Stimulated activated CD8-positive, alpha-beta memory T cell treated with anti-CD3 and anti-CD28 coated beads, Interleukin-15, amount 100 ng/mL, for 4 hours (primary cell): ENCODE measurements at places on chromosomes 6 and 20.

- DNase-seq = no peak
These were observed 26.1 kb downstream of the SPATA2 start for GRCh38 chr20:49889001-49889934.

GRCh38 chr20:24746351-24746685, 202.8 kb upstream of the CST7 start:
- no peak for DNase-seq

DNA sequence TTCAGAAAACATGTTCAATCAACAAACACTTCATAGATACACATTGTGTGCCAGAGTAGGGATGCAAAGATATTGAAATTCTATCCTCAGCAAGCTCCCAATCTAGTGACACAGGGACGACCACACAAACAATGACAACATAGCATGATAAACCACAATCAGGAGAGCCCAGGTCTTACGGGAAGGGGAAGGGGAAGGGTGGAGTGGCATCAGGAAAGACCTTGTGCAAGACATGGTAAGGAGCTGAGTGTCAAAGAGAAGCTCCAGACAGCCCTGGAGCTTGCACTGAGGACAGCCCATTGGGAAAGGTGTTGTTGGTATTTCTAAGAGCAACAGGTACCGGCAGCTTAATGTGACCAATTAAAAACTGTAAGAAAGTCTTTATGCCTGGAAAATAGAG, 103.6 kb downstream of the PDE7B start:
- DNase-seq = no peak

DNA sequence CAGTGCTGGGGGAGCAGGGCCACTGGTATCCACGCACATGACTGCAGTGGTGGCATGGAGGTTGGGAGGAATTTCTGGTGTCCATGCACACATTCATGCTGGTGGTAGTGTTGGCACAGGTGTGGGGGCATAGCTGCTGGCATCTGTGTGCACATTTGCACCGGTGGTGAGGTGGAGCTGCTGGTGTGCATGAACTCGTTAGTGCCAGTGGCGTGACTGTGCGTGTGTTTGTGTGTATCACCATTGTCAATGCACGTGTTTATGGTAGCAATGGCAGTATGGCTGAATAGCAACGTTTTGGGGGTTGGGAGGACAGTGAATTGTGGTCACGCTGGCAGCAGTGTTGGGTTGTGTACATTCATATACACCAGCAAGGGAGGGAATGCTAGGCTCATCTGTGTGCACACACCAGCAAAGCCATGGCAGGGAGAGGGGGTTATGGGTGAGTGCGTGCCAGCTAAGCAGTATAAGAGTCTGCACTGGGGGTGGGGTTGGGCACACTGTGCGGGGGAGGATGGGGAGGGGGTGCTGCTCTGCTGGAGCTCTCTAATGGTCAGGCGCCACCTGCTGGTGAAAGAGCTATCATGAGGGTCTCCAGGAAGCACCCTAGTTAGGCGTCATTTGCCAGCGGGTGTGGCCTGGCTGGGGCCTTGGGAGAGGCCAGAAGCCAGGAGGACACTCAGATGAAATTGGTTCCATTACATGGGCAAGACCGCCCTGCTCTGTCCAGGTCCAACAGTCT, 626.1 kb upstream of the ID4 start:
- no peak for DNase-seq

DNA sequence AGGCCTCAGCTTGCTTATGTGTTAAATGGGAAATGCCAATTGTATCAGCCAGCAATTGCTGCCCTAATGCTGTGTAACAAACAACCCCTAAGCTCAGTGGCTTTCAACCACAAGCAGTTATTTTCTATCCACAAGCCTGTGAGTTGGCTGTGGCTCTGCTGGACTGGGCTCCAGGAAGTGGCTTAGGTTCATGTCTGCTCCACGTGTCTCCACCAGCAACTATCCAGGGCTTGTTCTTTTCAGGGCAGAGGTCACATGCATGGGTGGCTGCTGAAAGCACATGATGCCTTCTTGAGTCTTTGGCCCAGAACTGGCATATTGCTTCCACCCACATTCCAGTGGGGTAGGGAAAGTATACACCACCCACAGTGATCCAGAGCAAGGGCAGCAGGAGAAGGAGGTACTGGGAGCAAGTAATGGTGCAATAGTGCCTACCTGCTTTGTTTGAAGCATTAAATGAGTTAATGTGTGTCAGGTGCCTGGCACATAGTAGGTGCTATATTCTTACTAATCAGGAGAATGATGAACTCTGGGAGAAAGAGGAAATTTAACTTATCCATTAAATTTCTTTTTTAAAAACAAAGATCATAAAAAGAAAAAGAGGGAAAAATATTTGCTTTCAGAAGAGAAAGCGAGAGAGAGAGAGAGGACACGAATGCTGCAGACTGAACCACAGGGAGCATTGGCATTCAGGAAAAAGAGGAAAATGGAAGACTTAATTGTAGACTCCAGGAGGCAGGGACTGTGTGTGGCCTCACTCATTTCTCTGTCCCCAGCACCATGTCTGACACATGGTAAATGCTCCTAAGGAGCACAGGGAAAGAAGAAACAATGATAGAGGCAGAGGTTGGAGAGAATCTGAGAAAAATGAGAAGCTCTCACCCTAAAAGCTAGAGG, 25.2 kb upstream of the RNF24 start:
- DNase-seq = no peak

DNA sequence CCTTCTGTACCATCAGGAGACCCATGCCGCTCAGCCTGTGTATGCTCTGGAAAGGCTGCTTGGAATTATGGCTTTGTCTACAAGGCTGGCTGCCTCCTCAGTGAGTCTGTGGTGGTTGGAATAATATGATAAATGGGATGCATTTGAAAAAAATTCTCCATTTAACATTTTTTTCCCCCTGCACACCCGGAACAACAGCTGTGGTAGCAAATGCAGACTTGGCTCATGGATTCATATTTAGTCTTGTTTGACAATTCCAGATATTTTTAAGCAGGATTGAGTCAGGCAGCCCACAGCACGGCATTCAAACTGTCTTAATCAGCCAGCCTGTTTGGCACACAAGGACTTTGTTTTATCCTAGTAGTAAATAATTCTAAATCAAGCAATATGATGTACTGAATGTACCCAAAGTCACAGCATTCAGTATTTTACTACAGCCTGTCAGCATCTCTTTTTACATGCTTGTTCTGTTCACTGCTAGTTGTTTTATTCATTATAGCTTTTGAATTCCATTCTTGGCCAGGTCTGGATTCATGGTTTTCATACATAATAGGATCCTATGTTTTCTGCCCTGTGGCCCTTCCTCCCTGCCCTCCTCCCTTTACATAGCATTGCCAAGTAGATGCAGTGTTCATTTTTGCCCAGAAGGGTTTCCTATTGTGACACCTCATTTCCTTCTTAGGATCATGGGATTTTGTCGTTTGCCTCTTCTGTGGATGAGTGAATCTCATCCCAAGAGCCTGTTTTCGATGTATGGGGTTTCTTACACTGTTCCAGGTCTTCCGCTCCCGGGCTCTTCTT, 68.1 kb downstream of the LRRC1 start:
- no peak for DNase-seq

DNA sequence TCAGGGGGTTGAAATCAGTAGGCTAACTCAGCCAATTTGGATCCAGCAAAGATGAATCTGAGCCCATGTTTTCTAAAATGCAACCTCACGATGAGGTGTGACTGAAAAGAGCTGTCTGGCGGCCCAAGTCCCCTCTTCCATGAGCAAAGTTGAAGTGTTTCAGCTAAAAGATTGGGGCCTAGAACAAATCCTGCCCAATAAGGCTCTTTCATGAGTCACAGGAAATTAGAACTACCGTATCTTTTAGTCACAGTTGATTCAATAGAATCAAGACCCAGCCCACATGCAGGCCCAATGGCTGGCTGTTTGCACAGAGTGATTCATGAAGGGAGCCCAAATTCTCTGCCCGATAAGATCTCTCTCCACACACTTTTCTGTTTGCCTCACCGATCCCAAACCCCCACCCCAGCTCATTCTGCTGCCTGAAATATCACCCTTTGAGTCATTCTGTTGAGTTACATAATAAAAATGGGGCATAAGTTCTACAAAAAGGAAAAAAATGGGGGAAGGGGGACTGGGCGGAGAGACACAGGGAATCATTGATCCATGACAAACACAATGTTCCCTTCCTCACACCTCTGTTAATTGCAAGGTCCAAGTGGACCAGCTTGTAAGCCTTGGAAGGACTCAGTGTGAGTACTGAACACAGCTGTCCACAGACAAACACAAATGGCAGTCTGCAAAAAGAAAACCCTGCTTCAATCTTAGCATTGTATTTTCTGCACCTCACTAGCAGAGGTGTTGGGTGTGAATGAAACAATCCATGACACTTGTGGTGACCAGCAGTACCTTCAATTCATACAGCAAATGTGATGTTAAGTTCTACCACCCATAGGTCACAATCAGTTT, 13.8 kb downstream of the FOXQ1 start:
- no peak for DNase-seq

GRCh38 chr6:33017694-33018353, 8.4 kb upstream of the HLA-DOA start:
- no peak for DNase-seq

DNA sequence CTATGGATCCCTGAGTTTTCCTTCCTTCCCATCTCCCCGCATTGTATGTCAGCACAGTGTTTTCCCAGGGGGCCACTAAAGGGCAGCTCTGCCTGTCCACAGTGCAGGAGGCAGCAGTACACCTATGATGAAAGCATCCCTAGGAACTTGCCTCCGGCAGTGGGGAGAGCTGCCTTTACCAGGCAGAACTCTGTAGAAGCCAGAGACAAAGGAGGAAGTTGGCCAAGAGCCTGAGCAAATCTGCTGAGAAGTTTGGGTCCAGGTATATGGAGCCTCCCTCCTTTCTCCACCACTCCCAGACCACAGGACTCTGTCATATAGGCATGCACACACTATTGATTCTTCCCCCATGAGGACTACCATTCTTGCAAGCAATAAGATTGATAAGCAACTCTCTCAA, 282.7 kb downstream of the TBC1D7 start:
- DNase-seq = no peak

GRCh38 chr6:465531-466348, 74.2 kb downstream of the IRF4 start:
- DNase-seq = no peak

- DNase-seq = no peak
These were observed 231.9 kb downstream of the PKHD1 start for GRCh38 chr6:51855310-51856082.

DNA sequence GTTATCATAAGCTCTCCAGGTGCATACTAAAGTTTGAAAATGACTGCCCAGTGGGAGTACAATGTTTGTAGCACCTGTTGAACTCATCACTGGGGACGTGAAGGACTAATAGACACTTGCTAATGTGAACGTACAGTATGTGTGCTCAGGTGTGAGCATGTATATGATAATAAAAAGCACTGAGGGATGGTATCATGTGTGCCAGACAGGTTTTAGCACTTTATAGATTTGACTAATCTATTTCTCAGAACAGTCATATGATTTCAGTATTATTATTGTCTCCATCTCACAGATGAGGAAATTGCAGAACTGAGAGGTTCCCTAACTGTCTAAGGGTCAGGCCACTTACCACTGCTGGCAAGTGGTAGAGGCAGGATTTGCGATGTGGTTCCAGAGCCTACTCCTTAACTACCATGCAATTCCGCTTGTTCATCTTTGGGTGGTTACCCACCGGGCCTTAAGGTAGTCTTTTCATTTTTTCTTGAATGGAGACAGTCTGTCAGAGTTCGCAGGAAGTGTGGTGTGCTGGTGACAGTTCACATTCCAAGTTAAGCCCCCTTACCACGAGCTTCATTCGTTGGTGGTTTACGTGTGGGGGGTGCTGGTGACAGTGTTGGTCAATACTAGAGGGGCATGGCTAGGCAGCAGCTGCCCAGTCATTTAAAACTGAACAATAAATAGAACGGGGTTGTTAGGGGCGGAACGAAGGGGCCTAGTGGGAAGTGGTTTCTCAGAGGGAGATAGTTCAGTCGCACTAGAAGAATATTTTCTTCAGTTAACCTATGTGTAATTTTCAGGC, 46.8 kb downstream of the RREB1 start:
- no peak for DNase-seq

GRCh38 chr20:64077876-64078551, 1.3 kb downstream of the RGS19 start:
- DNase-seq = no peak

GRCh38 chr6:3006476-3006875, 6.8 kb downstream of the NQO2 start:
- DNase-seq = no peak

DNA sequence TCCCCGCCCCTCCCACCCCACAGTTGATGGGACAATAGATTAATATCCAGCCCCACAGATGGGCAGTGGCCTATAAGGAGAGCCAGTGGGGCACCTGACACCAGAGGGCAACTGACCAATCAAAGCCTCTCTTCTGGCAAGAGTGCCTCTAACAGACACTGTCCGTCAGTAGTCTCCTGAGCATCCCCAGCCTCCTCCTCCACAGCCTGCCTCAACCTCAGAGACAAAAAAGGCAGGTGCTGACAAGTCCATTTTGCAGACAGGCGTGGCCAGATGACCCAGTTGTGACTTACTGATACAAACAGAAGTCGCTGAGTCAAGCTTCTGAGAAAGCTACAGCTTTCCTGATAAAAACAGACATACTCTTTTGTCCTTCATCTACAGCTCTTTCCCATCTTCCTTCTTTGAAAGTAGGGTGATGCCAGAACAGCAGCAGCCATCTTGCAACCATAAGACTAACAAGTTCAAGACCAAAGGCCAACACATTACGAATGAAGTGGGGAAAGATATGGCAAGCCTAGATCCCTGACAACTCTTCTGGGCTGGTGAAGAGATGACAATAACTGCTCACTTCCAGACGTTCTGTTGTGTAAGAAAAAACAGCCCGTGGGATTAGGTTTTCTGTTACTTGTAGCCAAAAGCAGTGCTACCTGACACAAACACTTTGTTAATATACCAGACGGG, 12.3 kb downstream of the PPIL1 start:
- DNase-seq = no peak

DNA sequence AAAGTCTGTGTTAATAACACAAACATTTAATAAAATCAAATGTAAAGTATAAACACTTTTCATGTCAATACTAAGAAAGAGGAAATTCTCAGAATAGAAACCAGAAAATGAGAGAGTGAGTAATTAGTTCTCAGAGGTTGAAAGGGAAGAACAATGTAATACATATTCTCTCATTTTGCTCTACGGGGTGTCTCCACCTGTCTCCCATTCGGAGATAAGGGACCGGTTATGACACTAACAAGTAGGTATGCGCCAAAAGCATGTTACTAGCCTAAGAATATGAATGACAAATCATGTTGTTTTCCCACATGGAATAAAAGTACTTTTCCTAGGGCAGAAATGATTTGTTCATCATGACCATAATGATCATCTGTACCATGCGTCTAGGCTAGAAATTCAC, 35.6 kb upstream of the PRELID3B start:
- DNase-seq = no peak

DNA sequence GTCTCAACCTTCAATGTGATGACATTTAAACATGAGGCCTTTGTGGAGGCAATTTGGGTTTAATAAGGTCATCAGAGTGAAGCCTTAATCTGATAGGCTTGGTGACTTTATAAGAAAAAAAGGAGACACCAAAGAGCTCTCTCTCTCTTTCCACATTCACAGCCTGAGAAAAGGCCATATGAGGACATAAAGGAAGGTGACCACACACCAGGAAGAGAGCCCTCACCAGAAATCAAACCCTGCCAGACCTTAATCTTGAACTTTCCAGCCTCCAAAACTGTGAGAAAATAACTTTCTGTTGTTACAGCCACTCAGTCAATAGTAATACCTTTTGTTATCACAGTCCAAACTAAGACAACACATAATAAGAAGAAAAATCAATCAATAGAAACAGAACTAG, 47.7 kb downstream of the COL12A1 start:
- no peak for DNase-seq

- no peak for DNase-seq
These were observed 531.9 kb downstream of the QKI start for GRCh38 chr6:163946437-163946836.

GRCh38 chr20:23061262-23061661, 11.8 kb upstream of the THBD start:
- no peak for DNase-seq
